SK-MEL-5 (cell line): ENCODE measurements at places on chromosomes 16 and 17. TPM values are rescaled to one million over a fixed set of nuclear protein-coding genes. Genes with fewer than 3 reads are reported as not detected.

- DNase-seq, result no peak
Measured at GRCh38 chr17:29710891-29711418, 88.2 kb upstream of the CORO6 start.

TCAP gene
- 0.05 and 0.53 TPM in 2 replicates for total RNA-seq

NR1D1 gene
- total RNA-seq, result 2.1 and 2.4 TPM in 2 replicates

- DNase-seq, result peak; percentile 8
Measured at GRCh38 chr17:35577830-35578196, 558 bp downstream of the PEX12 start.

RPA1 gene
- total RNA-seq, result 18.9 and 31.4 TPM in 2 replicates
